Naive thymus-derived CD8-positive, alpha-beta T cell (primary cell): ENCODE measurements at places on chromosomes 13 and 19.

- DNase-seq: no peak
These were observed 88.5 kb upstream of the SIAH3 start for GRCh38 chr13:45940061-45940460.

GRCh38 chr13:103386341-103386740 is 320.1 kb upstream of the SLC10A2 start:
- DNase-seq: no peak

DNA sequence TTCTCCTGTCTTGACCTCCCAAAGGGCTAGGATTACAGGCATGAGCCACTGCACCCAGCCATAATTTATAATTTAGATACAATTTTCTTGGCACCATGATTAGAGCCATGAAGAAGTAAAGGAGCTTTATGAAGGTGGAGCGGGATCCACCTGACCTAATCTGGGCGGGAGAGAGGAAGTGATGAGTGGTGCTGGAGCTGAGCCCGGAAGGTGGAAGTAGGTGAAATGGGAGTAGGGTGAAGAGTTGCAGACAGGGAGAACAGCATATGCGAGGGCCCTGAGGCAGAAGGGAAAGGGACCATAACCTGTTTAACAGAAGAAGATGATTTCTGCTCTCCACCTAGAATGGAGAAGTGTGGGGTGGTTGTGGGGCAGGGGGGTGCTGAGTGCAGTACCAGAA is 4.2 kb downstream of the BLOC1S3 start:
- no peak for DNase-seq

DNA sequence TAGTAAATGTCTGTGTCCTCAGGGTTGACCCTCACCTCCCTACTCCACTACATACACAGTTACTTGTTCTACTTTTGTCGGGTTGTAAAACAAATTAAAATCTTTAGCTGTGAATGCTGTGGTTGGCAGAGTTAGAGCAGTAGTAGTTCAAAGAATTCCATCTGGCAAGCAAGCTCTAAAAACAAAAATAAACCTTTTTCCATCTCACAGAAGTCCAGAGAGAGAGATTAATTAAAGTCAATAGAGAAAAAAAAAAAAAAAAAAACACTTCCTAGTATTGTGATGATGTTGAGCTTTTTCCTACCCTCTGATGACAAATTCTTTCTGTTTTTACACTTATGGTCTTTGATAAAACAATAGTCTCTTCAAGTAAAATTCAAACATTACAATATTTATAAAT is 338.4 kb downstream of the PCDH17 start:
- no peak for DNase-seq
